ENCODE measurements at places on chromosomes 7 and 10. TPM values are rescaled to one million over a fixed set of nuclear protein-coding genes. Genes with fewer than 3 reads are reported as not detected.

GRCh38 chr10:102949916-102950315, 31.8 kb downstream of the CNNM2 start:
- no peak for DNase-seq

GRCh38 chr7:35670856-35671569, 23.9 kb downstream of the HERPUD2 start:
- no peak for DNase-seq

GRCh38 chr10:124619195-124619594, 125.0 kb downstream of the FAM53B start:
- DNase-seq, result no peak

The SORCS1 gene
- 18.1 TPM for polyA plus RNA-seq

The FLNC gene
- 187 TPM for polyA plus RNA-seq

The SFTPA1 gene
- not detected for polyA plus RNA-seq

The TACC2 gene
- polyA plus RNA-seq, result 91.9 TPM

DNA sequence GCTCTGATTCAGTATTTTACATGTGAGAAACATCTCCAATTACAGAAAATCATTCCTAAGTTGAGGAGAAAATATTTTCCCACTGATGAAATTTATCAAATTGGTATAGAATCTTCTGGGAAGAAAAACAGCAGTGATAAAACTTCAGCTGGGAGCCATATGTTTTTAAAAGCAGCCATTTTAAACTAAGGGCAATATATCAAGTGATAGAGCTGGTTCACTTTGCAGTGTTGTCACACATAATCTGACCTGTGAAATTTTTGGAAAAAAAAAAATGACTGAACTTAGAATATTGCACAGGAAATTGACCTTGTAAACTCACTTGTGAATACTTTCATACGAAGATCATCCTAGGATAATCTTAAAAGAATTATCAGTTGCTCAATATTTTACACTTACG, 10.5 kb upstream of the EZH2 start:
- DNase-seq, result no peak

- no peak for DNase-seq
These were observed 34.5 kb downstream of the EZH2 start for GRCh38 chr7:148849393-148850098.

The SPDYE16 gene
- polyA plus RNA-seq, result 8.1 TPM

DNA sequence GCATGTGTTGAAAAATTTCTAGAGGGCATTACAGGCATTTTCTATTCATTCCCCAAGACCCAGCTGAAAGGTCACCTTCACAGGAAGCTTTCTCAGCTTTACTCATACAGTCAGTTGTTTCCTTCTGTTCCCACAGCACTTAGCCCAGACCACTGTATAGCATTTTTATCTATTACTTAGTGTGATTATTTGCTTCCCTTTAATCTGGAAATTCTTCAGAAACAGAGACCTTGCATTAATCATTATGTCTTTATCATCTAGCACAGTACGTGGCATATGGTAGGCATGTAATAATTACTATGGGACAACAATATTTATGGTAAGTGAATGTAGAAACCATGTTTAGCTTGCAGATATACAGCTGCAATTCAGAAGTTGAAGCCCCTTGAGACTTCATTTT, 38.2 kb upstream of the CDK6 start:
- DNase-seq, result no peak

GRCh38 chr10:118725886-118726500, 28.8 kb downstream of the CACUL1 start:
- no peak for DNase-seq

DNA sequence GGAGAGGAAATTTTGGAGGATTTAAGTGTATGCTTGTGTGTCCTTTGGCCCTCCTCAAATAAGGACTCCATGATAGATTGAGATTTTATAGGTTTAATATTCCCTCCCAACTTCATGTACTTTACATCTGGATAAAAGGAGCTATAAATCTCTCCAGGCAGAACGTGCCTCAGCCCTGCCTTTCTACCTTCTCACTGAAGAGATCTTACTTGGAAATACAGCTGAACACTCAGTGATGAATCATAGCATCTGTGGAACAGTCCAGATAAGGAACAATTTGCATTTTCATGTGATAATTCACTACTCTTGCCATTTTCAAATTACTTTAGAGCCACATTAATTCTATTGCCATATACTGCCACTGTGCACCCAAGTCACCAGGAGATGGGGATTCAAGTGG, 364.6 kb upstream of the PODXL start:
- peak; percentile 60 for DNase-seq

- DNase-seq, result no peak
These were observed 1.4 kb downstream of the WBP1L start for GRCh38 chr10:102745157-102745556.

The SMKR1 gene
- polyA plus RNA-seq, result 13.5 TPM

GRCh38 chr7:6273917-6274630, 1.6 kb upstream of the CYTH3 start:
- no peak for DNase-seq

- DNase-seq, result no peak
These were observed 15.3 kb downstream of the LIPK start for GRCh38 chr10:88721392-88721791.

DNA sequence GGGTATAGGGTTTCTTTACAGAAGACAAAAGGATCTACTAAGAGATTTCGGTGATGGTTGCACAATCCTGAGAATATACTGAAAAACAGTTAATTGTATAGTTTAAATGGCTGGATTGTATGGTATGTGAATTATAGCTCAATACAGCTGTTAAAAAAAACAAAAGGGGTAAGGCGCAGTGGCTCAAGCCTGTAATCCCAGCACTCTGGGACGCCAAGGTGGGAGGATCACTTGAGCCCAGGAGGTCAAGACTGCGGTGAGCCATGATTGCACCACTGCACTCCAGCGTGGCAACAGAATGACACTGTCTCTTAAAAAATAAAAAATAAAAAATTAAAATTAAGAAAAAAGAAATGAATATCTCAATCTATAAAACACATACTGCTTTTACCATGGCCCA, 18.5 kb downstream of the ESYT2 start:
- DNase-seq, result no peak

DNA sequence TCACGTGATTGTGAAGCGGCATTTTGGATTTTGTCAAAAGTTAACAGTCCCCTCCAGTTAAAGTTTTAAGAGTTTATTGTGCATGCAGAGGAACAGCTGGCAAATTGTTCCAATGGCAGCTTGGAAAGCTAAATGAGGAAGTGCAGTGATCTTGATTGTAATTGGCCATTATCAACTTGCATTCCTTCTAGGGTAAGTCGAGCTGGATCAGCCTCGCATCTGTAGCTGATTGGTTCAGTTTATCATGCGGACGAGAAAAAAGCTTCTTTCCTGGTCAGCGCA, 566 bp downstream of the ZNF789 start:
- peak; percentile 57 for DNase-seq

DNA sequence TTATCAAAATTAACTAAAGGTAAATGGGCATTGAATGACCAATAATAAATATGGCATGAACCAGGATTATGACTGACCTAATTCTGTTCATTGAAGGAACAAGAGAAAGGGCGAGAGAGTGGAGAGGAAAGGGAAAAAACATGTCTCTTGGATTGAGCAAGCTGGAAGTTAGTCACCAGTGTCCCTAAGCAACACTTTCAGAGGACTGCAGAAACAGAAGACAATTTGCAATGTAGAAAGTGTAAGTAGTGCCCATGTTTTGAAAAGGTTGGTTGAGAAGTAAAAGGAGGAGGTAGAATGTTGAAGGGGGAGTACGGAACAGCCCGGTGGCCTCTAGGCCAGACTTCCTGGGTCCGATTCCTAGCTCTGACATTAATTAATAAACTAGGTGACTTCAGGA, 94.6 kb downstream of the FAS start:
- no peak for DNase-seq

DNA sequence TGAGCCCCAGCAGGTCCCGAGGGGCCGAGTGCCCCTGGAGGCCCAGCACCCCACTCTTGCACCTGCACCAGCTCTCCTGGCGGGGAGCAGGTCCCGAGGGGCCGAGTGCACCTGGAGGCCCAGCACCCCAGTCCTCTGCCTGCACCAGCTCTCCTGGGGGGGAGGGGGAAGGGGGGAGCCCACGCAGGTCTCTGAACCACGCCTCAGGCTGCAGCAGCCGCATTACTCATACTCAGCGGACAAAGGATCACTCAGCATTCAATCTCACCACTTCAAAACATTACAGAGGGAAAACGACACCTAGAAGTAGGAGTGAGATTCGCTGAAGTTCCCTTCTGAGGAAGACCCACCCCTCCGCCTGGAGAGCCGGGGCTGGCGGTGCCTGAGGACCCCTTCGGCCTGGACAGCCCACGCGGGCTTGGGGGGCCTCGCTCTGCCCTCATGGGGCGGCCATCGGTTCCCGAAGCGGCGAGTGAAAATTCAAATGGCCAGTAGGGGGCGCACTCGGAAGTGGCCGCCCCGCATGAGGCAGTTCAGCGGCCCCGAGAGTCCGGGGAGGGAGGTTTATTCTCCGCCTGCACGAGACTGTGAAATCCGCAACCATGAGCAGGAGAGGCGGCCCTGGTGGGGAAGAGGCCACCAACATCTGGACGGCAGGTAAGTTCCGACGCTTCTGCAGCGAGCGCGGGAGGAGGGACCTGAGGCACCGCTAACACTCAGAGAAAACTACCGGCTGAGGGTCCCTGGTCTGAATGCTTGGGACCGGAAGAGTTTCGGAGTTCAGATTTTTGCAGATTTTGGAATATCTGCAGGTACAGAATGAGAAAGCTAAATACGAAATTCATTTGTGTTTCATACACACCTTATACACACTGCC, 1.1 kb upstream of the GPER1 start:
- peak; percentile 41 for DNase-seq

GRCh38 chr10:83182076-83182475, 957.2 kb upstream of the GHITM start:
- DNase-seq, result no peak

GRCh38 chr10:130834170-130834569, 477.4 kb downstream of the TCERG1L start:
- DNase-seq, result no peak

GRCh38 chr7:124388751-124389150, 355.9 kb upstream of the TMEM229A start:
- DNase-seq, result no peak

GRCh38 chr10:95265572-95265971, 25.2 kb downstream of the PDLIM1 start:
- no peak for DNase-seq

DNA sequence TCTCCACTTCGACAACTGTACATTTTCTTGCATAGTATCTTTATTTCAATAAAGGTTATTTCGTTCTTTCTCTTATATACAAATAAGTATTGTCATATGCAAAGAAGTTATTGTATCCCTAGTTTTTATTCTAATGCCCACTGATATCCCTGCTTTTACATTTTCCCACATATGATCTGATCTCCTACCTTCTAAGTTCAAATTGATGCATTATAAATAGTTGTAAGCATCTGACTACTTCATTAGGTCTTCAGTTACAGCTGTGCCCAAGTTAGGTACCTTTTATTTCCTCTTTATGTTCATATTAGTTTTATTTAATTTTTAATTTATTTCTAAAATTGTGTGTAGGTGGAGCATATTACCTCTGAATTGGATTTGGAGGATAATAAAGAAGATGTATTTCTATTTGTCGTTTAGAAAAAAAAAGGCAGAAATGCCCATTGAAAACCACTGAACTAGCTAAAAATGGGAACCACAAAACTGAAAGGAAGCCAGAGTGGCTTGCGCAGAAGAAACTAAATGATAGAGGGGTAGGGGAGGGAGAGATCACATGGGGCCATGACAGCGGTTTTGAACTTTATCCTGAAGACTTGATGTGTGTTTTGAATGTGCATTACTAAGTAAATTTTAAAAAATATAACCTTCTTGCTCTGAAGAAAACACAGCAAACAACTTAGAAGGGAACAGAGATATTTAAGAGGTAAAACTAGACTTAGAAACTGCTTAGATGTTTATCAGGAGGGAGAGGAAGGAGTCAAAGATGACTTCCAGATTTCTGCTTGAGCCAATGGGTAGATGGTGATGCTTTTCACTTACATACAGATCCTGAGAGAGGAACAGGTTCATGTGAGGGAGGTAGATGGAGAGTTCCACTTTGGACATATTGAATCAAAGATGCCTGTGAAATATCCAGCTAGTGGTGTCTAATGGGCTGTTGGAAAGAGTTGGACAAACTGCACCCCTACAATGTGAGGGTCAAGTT, 9.3 kb upstream of the ZC3HAV1L start:
- DNase-seq, result no peak

The PROSER2 gene
- polyA plus RNA-seq, result 2.4 TPM

- DNase-seq, result no peak
These were observed 166.9 kb downstream of the SH3PXD2A start for GRCh38 chr10:103688491-103688890.

The FAM25C gene
- polyA plus RNA-seq, result not detected

The SMO gene
- polyA plus RNA-seq, result 38.1 TPM

The CALML3 gene
- polyA plus RNA-seq, result not detected

The ACHE gene
- polyA plus RNA-seq, result 96.8 TPM

The WEE2 gene
- polyA plus RNA-seq, result 0.57 TPM

The SLC26A5 gene
- polyA plus RNA-seq, result 0.77 TPM

- DNase-seq, result no peak
These were observed 228.0 kb downstream of the PRKG1 start for GRCh38 chr10:51302316-51302715.

The NUTM2B gene
- polyA plus RNA-seq, result 5.0 TPM

DNA sequence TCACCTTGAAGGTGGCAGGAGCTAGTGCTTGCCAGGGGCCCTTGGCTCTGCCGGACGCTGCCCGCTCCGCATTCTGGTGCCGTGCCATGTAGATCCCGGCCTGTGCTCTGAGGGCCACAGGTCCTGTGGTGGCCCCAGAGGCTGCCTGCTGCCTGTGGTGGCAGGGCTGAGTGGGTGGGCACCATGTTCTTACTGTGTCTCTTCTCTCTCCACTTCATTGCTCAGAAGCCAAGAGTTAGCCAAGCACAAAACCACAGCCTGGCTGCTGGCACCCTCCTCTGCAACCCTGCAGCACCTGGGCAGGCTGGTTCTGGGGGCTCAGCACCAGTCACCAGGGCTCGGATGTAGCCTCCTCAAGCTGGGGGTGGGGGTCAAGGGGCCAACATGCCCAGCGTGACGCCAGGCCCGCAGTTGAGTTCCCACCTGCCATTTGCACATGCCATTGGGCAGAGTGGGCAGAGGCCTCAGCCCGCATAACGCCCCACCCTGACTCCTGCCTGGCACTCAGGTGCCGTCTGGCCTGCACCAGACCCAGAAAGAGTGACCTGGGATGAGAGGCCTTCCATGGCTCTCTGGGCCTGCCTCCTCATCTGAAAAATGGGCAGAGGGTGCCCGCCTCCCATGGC, 16.3 kb downstream of the ZMIZ1 start:
- no peak for DNase-seq
